ENCODE measurements at places on chromosomes 3 and 15.

DNA sequence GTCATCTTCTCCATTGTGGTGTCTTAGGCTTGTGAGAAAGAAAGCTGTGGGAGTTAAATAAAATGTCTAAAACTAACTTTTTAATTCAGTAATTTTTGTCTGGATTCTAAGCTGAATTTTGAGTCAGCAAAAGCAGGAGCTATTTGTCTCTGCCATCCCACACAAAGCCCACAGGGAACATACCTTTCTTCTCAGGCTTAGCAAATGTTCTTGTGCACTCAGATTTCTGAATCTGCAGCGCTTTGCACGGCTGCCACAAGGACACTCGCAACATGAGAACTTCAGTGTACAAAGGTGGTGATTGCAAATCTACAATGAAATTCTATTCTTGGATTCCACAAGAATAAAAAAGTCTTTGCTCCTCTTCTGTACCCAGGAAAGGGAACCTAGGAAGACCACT, 88.2 kb upstream of the RNF7 start:
- DNase-seq, result no peak

DNA sequence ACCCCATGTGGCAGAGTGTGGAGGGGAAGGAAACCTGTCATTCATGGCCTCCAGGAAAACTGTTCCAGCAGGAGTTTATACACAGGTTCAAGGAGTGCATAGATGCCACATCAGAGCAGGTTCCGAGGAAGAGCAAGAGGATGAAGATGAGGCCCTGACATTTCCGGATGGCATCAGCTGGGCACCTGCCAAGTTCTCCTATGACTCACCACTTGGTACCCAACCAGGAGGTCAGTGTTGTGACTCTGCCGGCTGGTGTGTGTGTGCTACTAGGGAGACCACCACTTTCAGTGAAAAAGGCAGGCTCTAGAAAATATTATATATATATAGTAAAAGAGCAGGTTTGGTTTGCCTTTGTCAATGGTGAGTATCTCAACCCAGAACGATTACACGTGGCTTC, 69.3 kb downstream of the NTRK3 start:
- no peak for DNase-seq

GRCh38 chr3:156264771-156265170, 144.4 kb downstream of the KCNAB1 start:
- DNase-seq, result no peak

DNA sequence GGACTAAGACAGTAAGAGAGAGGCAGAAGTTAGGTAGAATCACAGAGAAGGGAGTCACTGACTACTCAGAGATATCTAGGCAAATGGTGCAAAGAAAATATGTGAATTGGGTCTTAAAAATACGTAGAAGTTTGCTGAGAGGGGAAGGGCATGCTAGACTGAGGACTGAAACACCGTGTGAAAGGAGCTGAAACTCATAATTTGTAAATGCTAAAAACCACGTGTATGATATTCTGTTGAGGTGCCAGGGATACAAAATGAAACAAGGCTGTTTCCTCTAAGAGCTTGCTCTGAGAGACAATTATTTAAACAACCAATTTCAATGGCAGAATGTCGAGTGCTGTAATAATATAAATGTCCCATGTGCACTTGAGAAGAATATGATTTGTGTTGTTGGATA, 47.2 kb downstream of the NCK1 start:
- no peak for DNase-seq

DNA sequence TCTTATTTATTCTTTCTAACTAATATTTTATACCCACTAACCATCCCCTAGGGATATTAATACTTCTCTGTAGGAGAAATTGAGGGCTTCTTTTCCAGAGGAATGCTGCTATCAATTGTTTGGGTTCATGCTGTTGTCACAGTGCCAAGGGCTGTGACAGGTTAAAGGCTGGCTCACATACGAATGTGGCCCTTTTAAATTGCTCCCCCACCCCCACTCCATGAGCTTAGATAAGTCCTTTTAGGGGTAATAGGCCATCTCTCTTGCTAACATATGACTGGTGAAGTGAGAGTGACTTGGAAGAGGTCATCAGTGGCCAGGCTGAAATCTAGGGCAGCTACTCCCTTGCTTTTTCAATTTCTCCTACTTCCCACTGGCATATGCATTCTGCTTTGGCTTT, 121.9 kb upstream of the DPH6 start:
- no peak for DNase-seq

Data from stimulated activated CD8-positive, alpha-beta memory T cell treated with anti-CD3 and anti-CD28 coated beads, Interleukin-7, amount 100 ng/mL, for 24 hours (primary cell).